ENCODE measurements at places on chromosomes 3 and 15. TPM values are rescaled to one million over a fixed set of nuclear protein-coding genes. Genes with fewer than 3 reads are reported as not detected.

- H3K4me1 ChIP-seq = no peaks in the 10 kb centered on the region
- peaks cover 2% of the 10 kb centered on the region for H3K27me3 ChIP-seq
- no peak overlapping the region for H3K27ac ChIP-seq
- no peaks in the 10 kb centered on the region for H3K36me3 ChIP-seq
- DNase-seq = no peak
Observed at GRCh38 chr15:88433046-88433685, 34.0 kb downstream of the MRPL46 start.

The ZNF619 gene
- 1.1 TPM for polyA plus RNA-seq

GRCh38 chr3:38000965-38001455, 10.4 kb downstream of the VILL start:
- H3K4me3 ChIP-seq = no peak overlapping the region
- DNase-seq = no peak
- H3K4me1 ChIP-seq = peaks cover 80% of the 10 kb centered on the region
- H3K36me3 ChIP-seq = no peaks in the 10 kb centered on the region
- no peak overlapping the region for H3K27ac ChIP-seq

- peaks cover 7% of the 10 kb centered on the region for H3K36me3 ChIP-seq
- H3K4me3 ChIP-seq = no peak overlapping the region
- no peak overlapping the region for H3K27ac ChIP-seq
- H3K4me1 ChIP-seq = peaks cover 3% of the 10 kb centered on the region
- no peak for DNase-seq
Observed at GRCh38 chr15:65695081-65695480, 73.3 kb downstream of the SLC24A1 start.

DNA sequence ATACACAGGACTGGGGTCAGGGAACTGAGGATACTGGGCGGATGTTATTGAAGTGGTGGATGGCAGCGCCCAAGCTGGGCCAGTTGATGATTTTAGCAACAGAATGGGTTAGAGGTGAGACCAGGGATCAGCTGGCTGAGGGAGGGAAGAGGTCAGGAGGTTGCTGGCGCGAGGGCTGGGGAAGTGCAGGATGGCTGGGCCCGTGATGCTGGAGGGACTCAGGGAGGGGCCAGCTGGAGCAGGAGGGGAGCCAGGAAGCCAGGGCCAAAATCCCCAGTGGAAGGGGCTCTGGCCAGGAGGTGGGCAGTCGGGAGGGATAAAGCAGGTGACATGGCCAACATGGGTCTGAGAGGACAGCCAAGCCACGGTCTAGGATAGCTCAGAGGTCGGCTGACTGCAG, 178.0 kb downstream of the NSMCE3 start:
- H3K27ac ChIP-seq = no peak overlapping the region
- no peaks in the 10 kb centered on the region for H3K36me3 ChIP-seq
- no peaks in the 10 kb centered on the region for H3K4me1 ChIP-seq
- no peak overlapping the region for H3K4me3 ChIP-seq

- H3K4me3 ChIP-seq = no peak overlapping the region
- no peak overlapping the region for H3K27ac ChIP-seq
- H3K36me3 ChIP-seq = no peaks in the 10 kb centered on the region
- H3K27me3 ChIP-seq = peaks cover 7% of the 10 kb centered on the region
- no peak for DNase-seq
Observed at GRCh38 chr3:107236655-107237337, 140.4 kb upstream of the CCDC54 start.

DNA sequence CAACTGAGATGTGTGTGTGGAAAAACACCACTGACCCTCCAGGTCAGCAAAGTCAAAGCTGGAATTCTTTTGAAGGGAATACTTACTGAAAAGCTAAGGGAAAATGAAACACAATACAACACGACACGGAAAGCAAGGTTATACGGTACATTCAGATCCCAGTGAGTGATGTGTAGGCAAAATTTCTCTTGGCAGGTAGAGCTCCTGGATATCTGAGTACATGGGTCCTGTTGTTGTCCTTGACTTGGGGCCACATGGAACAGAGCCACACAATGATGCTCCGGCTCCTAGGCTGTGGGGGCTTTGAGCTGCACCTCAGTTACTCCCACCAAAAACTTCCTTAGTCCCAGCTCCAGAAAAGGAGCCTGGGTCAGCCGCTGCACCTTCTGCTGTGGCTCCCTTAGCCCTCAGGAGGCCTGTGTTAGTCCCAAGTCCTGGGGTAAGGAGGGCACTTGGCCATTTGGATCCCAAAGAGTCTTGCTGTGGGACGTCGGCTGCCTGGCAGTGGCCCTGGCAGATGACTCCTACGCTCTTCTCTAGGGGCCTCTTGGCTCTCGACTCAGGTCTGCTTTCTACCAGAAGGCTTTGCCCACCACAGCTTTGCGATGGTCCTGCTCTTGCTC, 95.6 kb downstream of the ADCY5 start:
- no peaks in the 10 kb centered on the region for H3K27me3 ChIP-seq
- H3K4me1 ChIP-seq = no peaks in the 10 kb centered on the region
- no peak overlapping the region for H3K27ac ChIP-seq
- no peak for DNase-seq
- no peaks in the 10 kb centered on the region for H3K36me3 ChIP-seq
- no peak overlapping the region for H3K4me3 ChIP-seq

The SLCO2A1 gene
- polyA plus RNA-seq = 1.6 TPM

DNA sequence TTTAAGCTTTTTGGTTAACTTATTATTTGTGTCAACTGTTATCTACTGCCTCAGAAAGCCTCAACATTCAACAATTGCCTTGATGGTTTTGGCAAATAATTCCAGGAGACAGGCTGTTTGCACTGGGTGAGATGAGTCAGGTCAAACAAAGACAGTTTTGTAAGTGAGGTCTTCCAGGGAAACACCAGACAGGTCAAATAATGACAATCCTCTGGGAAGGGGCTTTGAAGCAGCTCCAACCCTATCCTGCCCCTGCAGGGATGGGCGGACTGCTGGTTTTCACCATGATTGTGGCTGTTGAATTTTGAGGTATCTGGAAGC, 79.4 kb upstream of the PRR23E start:
- H3K27ac ChIP-seq = no peak overlapping the region
- DNase-seq = no peak
- no peaks in the 10 kb centered on the region for H3K4me1 ChIP-seq
- peaks cover 3% of the 10 kb centered on the region for H3K27me3 ChIP-seq

DNA sequence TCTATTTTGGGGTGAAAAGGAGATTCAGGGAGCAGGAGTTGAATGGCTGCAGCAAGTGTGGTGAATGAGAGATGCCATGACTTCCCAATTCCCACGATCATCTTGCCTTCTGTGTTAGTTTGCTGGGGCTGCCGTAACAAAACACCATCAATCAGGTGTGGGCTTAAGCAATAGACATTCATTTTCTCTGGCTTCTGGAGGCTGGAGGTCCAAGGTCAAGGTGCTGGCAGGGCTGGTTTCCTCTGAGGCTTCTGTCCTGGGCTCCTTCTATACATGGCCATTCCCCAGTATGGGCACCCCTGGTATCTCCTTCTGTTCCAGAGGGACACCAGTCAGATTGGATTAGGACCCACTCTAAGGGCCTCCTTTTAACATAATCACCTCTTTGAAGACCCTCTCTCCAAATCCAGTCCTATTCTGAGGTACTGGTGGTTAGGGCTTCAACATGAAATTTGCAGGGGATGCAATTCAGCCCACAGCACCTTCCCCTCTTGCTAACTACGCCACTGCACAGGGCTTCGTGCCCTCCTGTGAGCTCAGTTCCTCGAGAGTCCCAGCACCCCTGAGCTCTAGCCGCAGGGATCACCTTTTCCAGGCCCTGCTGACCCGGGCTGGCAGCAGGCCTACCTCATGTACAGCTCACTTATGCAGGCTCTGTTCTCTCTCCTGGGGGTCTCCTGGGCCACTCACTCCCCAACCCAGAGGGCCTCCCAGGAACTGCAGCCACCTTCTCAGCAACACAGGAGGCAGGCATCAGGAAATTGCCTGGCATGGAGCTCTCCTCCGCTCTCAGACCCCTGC, 37.3 kb upstream of the SLC6A11 start:
- no peaks in the 10 kb centered on the region for H3K4me1 ChIP-seq
- DNase-seq = no peak
- H3K27ac ChIP-seq = no peak overlapping the region
- H3K4me3 ChIP-seq = no peak overlapping the region

DNA sequence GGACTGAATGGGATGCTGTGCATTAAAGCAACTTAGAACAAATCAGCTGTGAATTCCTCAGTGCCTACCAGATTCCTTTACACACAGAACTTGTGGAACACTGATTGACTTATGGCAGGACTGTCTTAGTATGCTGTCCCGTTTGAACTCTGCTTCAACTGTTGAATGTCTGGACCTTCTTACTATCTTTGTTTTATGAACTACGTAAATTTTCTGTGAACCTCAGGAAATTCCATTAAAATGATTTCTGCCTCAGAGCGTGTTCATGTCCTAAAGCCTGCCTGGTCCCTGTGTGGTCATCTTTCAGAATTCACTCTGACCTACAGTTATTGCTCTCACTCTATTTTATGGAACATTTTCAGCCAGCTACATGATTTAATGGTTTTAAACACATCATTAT, 29.4 kb upstream of the FBN1 start:
- no peak overlapping the region for H3K27ac ChIP-seq
- no peak overlapping the region for H3K4me3 ChIP-seq
- no peaks in the 10 kb centered on the region for H3K27me3 ChIP-seq
- no peak for DNase-seq
- no peaks in the 10 kb centered on the region for H3K36me3 ChIP-seq
- H3K4me1 ChIP-seq = no peaks in the 10 kb centered on the region

DNA sequence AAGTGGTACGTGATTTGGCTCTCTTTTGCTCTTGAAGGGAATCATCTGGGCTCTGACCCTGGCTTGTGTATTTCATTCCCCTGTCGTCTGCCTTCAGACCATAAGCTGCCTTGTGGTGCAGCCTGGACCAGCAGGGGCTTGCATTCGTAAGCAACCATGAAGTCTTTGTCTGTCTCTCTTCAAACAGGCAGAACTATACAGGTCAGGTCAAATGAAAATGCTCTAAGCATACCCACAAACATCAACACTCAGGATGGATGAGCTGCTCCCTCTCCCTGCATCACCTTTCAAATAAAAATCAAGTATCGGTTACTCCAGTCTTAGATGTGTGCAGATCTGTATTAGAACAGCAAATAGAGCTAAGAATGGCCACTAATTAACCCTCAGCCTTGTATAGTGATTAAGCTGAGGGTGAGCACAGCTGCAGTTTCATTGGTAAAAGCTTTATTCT, 268.6 kb upstream of the UBE2E1 start:
- no peaks in the 10 kb centered on the region for H3K27me3 ChIP-seq
- H3K4me1 ChIP-seq = no peaks in the 10 kb centered on the region
- DNase-seq = no peak
- no peak overlapping the region for H3K27ac ChIP-seq
- H3K36me3 ChIP-seq = no peaks in the 10 kb centered on the region
- H3K4me3 ChIP-seq = no peak overlapping the region

DNA sequence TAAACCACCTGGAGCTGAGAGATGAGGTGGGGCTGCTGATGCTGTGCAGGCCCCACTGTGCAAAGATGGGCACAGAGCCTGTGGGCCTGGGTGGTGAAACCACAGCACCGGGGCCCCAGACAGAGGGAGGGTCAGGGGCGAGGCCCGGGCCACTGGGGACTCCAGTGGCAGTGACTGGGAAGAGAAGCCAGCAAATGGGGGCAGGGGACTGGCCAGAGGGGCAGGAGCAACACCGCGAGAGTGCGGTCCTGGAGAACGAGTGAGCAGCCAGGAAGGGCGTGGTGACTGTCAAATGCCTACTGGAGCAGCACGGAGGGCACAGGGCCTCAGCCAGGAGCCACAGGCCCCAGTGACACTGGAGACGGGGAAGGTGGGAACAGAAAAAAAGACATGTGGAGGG, 39.8 kb downstream of the HCN4 start:
- H3K4me3 ChIP-seq = no peak overlapping the region
- H3K27me3 ChIP-seq = peaks cover 3% of the 10 kb centered on the region
- H3K36me3 ChIP-seq = no peaks in the 10 kb centered on the region
- DNase-seq = no peak

- H3K4me1 ChIP-seq = no peaks in the 10 kb centered on the region
- H3K36me3 ChIP-seq = peaks cover 7% of the 10 kb centered on the region
- no peak overlapping the region for H3K4me3 ChIP-seq
- DNase-seq = no peak
Observed at GRCh38 chr15:34855413-34855812, 60.1 kb upstream of the ACTC1 start.

GRCh38 chr3:42216302-42216701, 49.7 kb downstream of the CCK start:
- H3K4me3 ChIP-seq = no peak overlapping the region
- no peaks in the 10 kb centered on the region for H3K27me3 ChIP-seq
- H3K36me3 ChIP-seq = peaks cover 18% of the 10 kb centered on the region
- DNase-seq = no peak

GRCh38 chr15:26438316-26438715, 334.6 kb downstream of the GABRB3 start:
- no peaks in the 10 kb centered on the region for H3K4me1 ChIP-seq
- H3K27ac ChIP-seq = no peak overlapping the region
- no peaks in the 10 kb centered on the region for H3K36me3 ChIP-seq
- H3K27me3 ChIP-seq = no peaks in the 10 kb centered on the region
- DNase-seq = no peak

The HYAL1 gene
- 11.1 TPM for polyA plus RNA-seq

The SLC22A14 gene
- 0.27 TPM for polyA plus RNA-seq

The PLAAT1 gene
- not detected for polyA plus RNA-seq

GRCh38 chr15:48076454-48076853, 44.3 kb upstream of the SLC24A5 start:
- no peak overlapping the region for H3K27ac ChIP-seq
- no peaks in the 10 kb centered on the region for H3K4me1 ChIP-seq
- DNase-seq = no peak
- H3K27me3 ChIP-seq = no peaks in the 10 kb centered on the region
- no peak overlapping the region for H3K4me3 ChIP-seq

DNA sequence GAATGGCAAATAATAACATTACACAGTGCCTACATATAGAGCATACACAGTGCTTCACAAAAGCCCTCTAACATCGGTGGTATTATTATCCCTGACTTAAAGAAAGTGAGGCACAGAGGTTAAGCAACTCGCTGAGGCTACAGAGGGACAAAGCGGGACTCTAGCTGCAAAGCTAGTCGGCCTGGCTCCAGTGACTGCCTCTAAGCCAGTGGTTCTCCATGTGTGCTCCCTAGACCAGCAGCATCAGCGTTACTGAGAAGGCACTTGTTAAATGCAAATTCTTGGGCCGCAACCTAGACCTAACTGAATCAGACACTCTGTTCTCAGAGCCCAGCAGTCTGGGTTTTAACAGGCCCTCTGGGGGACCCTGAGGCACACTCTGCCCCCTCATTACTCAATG, 33.1 kb upstream of the LIPC start:
- H3K27ac ChIP-seq = no peak overlapping the region
- no peaks in the 10 kb centered on the region for H3K36me3 ChIP-seq
- peaks cover 5% of the 10 kb centered on the region for H3K4me1 ChIP-seq
- H3K4me3 ChIP-seq = no peak overlapping the region

DNA sequence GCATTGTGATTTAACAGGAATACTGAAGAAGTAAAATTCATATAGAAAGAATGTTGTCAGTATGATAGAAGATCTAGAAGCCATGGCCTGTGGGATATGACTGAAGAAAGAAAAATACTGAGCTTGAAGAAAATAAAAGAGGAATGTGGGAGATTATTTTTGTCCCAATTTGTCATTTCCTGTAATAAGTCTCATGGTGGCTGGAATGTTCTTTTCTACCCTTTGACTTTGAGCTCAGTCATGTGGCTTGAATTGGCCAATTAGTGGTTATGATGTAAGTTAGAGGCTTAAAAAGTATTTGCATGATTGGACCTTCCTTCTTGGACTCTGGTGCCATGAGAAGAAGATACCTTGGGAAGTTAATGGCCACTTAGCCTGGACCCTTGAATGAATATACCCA, 14.1 kb downstream of the APH1B start:
- no peaks in the 10 kb centered on the region for H3K27me3 ChIP-seq
- DNase-seq = peak; percentile 54
- H3K4me3 ChIP-seq = no peak overlapping the region
- H3K4me1 ChIP-seq = no peaks in the 10 kb centered on the region

The EOGT gene
- polyA plus RNA-seq = 9.6 TPM
